ENCODE measurements at places on chromosomes 13 and 19. TPM values are rescaled to one million over a fixed set of nuclear protein-coding genes. Genes with fewer than 3 reads are reported as not detected.

Gene PROZ
- total RNA-seq, result not detected

Gene CERS1
- total RNA-seq, result 0.27 TPM

Gene PSG1
- not detected for total RNA-seq

Gene ZNF541
- under 0.01 TPM for total RNA-seq

Gene ZNF540
- total RNA-seq, result 1.1 TPM

GRCh38 chr19:17327654-17328516 is 6.8 kb downstream of the ANO8 start:
- DNase-seq, result no peak

DNA sequence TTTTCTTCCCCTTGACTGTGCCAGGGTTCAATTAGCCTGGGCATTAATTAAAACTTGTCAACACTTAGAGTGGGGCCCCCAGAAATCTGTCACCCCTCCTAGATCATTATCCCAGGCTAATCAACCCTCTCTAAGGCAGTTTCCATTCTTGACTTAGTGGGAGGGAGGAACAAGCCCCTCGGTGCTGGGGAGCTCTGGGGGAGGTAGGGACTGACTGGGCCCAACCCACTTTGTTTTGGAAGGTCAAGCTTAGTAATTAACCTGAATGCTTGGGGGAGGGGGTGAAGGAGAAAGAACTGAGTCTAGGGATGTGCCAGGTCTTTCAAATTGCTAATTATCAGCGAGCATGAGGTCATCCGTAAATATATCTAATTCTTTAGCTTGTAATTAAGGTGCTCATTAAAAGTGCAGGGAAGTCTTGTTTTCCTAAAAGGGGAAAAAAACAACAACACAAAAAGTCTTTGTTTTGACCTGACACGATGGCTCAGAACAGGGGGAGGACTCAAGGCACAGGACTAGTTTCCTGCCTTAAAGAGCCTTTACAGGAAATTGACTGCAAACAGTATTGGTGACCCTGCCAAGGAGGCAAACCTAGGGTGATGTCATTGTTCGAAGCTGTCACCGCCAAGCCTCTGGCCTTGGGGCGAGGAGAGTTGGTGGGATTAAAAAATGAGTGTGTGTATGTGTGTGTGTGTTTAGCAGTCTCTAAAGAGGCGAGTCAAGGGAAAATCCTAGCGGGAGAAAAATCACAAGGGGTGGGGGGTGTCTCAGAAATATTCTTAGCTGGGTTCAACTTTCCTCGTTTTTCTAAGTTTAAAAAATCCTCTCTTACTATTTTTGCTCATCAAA is 19.4 kb downstream of the ACTN4 start:
- no peak for DNase-seq

- no peak for DNase-seq
Measured at GRCh38 chr13:25762795-25763377, 288.9 kb downstream of the SHISA2 start.

- peak; percentile 18 for DNase-seq
Measured at GRCh38 chr13:21849323-21849722, 178.4 kb downstream of the FGF9 start.

- DNase-seq, result no peak
Measured at GRCh38 chr19:35039881-35040825, 1.4 kb upstream of the HPN start.

DNA sequence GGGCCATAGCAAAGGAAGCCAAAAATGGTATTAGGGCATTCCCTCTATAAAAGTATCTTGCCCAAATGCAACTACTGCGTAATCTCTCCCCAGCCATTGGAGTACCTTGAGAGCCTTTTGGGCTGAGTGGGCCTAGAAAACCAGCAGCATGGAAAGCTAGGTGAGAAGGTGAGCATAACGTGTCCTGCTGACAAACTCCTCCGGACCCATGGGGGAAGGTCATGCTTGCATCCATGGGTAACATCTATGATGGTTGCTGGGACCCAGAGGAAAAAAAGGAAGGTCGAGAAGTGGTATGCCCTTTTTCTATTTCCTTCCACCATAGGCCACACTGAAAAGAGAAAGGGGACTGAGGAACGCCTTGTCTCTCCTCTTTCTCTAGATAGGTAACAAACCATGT is 57.4 kb downstream of the ZNF728 start:
- DNase-seq, result peak; percentile 45

GRCh38 chr19:46629546-46630025 is 4.7 kb upstream of the PTGIR start:
- peak; percentile 91 for DNase-seq
